ENCODE measurements at places on chromosomes 16 and 17.

- DNase-seq: no peak
These were observed 7.6 kb downstream of the RNF166 start for GRCh38 chr16:88698646-88699045.

DNA sequence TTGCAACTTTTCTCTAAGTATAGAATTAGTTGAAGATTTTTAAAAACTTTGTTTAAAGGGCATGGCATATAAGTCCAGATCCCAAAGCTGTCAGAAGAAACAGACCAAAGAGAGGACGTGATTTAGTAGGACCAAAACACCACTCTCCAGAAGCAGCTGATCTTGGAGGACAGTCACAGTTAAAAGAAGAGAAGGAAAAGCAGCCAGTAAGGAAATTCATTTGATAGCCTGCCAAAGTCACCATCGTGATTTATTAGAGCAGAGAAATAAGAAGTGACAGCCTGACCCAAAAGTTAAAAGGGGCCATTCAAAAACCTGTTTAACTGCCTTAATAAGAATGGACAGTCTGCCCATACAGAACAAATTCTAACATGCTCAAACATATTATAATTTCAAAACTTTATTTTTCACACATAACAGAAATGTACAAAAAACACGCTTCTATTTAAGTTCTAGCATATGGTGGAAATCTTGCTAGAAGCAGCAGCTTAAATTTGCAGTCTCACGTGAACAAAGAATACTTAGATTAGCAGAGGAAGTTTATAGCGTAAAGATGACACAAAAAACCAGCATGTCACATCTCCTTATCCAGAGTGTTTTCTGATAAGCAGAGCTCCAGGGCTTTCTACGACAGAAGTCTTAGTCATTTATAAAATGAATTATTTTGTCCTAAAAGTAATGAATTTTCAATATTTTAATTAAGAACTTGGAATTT is 37.2 kb downstream of the TXNDC11 start:
- DNase-seq: no peak

GRCh38 chr16:85573696-85574641 is 39.2 kb upstream of the GSE1 start:
- DNase-seq: peak; percentile 79

GRCh38 chr17:2710803-2711607 is 559 bp downstream of the CLUH start:
- DNase-seq: peak; percentile 43

DNA sequence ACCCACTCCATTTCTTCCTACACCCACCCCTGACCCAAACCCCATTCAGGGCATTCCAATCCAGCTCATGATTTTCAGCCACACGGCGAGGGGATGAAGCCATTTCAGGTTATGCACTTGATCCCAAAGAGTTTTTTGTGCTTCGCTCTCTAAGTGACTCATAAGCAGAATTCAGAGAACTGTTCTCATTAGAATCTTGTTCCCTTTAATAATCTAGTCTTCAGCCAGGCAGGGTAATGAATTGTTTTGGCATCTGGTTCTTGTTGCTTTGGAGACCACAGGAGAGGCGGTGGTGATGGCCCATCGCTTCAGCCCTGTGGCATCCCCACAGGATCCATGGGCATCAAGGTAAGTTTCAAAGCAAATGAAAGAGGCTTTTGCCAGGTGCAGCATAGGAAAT is 4.8 kb upstream of the KRT31 start:
- DNase-seq: no peak

- DNase-seq: no peak
These were observed 604.5 kb downstream of the WWOX start for GRCh38 chr16:78703936-78704335.

GRCh38 chr17:61786088-61786487 is 77.2 kb downstream of the BRIP1 start:
- no peak for DNase-seq

- DNase-seq: no peak
These were observed 15.9 kb upstream of the USP10 start for GRCh38 chr16:84683691-84684591.

DNA sequence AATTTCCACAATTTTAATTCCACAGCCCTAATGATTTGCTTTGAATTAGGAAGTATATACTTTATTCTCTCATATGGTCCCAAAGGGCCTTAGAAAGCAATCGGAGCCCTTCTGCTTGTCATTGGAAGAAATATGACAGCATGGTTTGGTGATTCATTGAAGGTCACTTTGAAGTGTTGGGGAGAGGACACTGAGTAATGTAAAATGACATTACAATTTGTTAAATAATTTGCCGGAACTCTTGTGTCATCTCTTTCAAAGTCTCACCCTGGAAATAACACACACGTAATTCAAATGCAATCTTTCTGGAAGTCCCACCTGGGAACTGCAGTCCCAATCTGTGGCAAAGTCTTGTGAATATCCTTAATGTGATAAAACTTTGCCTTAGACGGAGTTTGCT is 59.8 kb downstream of the BMERB1 start:
- no peak for DNase-seq

DNA sequence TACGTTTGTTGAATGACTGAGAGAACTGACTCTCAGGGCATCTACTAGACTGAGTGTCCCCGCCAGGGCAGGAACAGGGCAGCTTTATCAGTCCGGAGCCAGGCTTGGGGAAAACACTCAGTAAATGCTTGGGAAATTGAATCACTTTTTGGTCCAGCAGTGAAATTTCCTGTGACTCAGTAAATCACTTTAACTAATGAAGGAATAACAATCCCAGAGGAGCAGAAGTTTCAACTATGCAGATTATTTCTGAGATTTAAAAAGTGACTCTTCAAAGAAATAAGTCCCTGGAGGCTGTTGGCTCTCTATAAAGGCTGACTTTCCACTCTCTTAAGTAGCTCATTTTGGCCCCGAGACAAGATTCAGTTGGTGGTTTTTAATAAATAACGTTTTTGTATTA is 101.8 kb downstream of the FOXL1 start:
- DNase-seq: peak; percentile 76

DNA sequence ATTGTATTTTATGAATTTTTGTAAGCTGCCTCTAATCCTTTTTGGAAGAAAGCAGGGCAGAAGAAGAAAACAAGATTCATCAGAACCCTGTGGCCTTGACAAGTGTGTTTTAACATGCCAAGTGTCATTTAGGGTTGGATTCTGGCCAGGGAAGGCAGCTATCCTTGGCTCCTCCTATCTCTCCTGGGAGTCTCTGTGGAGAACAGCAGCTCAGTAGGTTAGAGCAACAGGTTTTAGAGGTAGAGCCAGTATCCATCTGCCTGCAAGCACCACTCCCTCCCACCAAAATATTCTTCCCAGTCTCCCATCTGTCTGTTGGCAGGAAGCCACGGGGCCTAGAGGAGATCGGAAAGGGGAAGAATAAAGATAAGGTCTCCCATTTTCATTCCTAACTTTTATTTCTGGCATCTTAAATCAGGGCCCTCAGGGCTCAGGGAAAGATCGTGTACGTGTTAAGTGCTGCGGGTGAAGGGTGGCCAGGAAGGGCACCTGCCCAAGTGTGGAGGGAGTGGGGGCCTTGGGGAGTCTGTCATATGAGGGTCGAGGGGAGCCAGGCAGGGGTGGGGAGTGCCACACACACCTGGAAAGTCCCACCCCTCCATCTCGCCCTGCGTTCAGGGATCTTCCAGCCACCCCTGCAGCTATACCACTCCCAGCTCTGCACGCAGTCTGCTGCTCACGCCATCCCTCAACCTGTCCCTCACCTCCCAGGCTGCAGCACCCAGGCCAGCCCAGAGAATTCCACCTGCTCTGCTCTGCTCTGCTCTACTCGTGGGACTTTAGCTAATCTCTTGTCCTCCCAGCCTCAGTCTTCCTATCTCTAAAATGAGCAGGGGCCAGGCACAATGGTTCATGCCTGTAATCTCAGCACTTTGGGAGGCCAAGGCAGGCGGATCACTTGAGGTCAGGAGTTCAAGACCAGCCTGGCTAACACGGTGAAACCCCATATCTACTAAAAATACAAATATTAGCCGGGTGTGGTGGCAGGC is 17.1 kb upstream of the CPSF4L start:
- peak; percentile 46 for DNase-seq

- DNase-seq: no peak
These were observed 805.6 kb upstream of the EEF2KMT start for GRCh38 chr16:5903153-5903552.

- no peak for DNase-seq
These were observed 271.1 kb upstream of the CCL2 start for GRCh38 chr17:33983824-33984574.

DNA sequence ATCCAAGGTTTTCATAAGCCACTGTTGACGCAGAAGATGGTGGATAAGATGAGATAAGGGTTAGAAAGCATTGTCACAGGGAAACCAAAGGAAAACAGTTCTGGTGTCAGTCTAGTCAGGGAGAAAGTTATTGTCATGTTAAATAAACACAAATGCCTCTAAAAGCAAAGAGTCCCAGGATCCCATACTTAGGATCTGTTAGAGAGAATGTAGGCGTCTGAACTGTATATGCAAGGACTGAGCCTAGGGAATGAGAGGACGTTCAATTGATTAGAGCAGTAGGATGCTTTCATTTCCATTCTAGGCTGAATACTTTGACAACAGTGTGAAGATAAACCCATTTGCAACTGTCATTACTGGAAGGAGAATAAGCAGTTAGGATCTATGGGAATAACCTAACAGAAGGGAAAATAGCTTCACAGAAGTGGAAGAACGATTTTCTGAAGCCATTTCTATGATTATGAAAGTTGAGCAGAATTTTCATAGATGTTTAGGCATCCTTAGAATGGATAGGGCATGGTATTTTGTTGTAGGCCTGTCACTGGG is 1149.1 kb upstream of the CDH8 start:
- no peak for DNase-seq

DNA sequence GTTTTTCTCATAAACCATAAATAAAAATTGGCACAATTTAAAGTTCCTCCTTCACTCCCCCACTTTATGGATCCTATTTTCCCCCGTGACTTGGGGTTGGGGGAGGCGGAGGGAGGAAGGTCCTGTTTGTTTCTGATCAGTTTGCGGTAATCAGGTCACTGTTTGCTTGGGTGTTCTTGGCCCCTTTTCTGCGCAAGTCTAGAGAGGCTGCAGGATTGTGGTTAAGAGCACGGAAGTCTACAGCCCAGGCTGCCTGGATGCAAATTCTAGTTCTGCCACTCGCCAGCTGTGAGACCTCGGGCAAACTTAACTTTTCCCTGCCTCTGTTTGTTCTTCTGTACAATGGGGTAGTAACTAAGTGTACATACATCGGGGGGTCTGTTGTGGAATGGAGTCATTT is 12.1 kb downstream of the ATP2C2 start:
- DNase-seq: no peak

DNA sequence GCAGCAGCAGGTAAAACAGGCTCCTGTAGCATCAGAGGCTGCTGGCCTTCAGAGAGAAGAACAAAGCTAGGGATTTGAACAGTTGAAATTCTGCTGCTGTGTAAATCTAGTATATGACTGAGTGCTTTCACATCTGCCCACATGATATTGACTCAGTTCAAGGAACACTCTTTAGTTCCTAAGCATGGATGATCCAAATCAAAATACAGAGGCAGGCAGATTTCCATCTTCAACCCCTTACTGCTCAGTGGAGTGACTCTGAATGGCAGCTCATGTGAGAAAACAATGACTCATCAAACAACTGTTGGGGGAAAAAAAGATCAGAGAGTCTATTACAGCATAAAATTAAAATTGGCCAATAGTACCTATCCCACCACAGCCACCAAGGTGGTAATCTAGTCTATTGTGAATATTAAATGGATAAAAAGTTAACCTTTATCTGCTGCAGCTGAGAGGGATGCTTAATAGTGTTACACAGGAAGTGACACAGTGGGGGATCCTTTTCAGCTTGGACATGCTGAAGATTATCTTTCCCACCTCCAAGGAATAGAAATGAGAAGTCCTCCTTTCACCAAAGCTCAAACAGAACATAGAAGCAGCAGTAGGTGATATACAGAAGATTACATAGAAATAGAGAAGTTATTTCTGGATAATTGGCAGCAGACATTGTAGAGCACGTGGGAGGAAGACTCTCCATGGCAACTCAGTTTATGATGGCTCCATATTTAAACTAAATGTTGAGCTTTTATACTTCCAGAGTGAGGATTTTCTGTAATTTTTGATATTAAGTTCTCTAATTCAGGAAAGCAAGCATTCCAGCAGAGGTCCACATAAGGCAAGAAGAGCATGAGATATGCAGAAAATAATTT is 239.7 kb upstream of the ERCC4 start:
- DNase-seq: no peak

- peak; percentile 70 for DNase-seq
These were observed 22.0 kb downstream of the CAMKK1 start for GRCh38 chr17:3870871-3871306.

DNA sequence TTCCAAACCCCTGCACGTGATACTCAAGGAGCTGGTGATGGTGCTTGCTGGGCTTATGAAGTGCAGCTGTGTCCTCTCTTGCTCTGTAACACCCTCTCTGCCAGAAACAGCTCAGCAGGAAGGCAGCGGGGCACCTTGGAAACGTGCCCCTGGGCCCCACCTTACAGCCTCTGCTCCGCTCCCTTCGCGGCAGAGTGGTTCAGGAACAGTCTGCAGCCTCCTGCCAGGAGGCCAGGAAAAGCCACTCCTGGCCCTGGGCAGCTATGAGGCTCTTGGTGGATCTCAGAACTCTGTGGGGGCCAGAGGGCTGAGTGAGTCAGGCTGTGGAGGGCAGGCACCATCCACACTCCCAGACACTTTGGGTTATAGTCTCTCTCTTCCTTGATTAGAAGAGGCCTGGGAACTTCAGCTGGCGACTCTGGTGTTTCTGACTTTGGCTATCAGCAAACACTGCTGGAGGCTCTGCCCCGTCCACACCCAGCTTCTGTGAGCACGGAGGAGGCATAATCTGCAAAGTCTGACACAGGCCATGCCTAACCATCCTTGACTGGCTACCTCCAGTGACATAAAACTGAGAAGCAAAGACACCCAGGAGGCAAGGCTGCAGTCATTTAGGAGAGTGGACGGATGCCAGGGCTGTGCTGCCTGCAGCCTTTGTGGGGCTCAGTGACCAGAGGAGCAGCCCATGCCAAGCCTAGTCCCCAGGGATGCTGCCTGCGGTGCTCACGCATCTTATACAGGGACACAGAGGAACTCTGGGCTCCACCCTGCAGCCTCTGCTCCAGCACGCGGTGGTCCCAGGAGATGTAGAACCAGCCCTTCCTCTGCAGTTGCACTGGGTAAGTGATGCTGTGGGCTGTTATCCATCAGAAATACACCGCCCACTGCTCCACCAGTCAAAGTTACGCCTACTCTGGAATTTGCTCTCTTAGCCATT is 65.3 kb downstream of the METRNL start:
- DNase-seq: peak; percentile 22

GRCh38 chr17:69900101-69900500 is 174.9 kb upstream of the KCNJ16 start:
- no peak for DNase-seq

GRCh38 chr16:4081047-4081446 is 35.2 kb downstream of the ADCY9 start:
- DNase-seq: no peak

DNA sequence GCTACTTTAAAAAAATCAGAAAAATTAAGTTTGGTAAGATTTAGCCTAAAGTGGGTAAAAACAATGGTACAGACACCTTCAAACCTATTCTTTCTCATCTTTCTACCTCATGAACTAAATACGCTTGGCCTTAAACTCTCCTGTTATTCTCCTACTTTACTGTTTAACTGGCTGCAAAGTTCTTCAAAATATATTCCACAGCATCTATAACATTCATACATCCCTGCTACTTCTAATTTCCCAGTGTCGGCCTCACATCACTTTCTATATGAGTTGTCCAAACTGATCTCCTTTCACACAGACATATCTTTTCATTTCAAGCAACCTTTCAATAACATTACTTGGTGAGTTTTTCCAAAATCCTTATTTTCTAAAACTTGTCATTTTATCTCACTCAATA is 64.0 kb downstream of the MED13 start:
- no peak for DNase-seq

GRCh38 chr16:554640-555365 is 5.4 kb upstream of the PRR35 start:
- no peak for DNase-seq
